ENCODE measurements at places on chromosomes 11 and 22.
A peak's percentile ranks its signal among the peaks of the same experiment; 100 is the strongest.

DNA sequence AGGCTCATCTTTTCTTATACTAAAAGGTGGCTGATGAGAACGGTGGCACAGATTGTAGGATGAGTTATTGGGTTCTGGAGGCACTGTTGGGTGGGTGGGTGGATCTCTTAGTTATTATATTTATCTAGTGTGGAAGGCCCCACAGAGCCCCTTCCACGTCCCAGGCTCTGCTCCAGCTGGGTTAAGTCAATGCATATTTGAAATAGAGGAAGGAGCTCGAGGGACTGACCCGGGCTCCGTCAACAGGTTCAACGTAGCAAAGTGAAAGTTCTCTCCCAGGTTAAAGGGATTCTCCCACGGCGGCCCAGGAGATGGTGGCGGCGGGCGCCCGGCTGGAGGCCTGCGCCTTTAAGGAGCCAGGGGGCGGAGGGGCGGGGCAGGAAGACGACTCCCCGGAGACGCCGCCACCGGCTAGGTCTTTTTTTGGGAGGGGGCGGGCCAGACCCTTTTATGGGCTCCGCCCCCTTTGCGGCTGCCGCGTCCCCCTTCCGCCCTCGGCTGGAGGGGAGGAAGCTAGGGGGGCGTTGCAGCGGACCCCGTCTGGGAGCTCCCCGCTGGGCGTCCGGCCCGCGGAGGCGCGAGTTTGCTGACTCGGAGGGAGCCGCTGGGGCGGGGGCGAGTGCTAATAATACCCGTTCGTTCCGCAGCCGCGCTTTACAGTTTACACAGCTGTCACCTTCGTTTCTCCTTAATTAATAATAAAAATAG, 1.5 kb upstream of the INPPL1 start:
- peak; percentile 57 for DNase-seq

GRCh38 chr11:69817265-69818230, 1.7 kb downstream of the FGF3 start:
- DNase-seq: no peak

DNA sequence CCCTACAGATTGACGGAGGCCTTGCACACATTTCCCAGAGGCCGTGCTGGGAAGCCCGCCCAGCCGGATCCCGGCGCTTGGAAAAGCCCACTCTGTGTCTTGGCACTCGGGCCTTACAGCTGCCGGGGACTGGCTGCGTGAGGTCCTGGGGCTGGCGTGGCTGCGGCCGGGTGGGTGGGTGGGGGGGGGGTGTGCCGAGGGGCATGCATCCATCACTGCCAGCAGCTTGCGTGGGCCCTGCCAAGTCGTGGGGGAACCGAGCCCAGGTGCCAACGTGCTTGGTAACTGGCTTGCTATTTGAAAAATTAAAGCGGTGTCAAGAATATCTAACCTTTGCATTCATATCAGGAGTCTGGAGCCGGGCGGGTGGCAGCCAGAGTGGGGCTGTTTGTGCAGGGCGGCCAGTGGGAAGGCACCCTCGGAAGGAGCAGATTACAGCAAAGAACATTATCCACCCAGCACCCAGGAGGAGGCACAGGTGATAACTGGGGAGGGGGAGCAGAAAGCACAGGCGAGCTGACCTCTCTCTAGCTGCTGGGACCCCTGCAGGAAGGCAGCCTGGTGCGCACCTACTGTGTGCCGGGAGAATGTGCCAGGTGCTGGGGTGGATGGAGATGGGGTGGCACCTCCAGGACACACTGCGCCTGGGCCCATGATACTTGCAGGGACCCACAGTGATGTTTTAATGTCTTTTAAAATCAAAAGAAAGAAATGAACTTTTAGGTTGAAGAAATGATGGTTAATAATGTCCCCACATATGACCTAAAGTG, 28.5 kb upstream of the SMIM38 start:
- no peak for DNase-seq

- no peak for DNase-seq
Measured at GRCh38 chr11:124935548-124936514, at the start of gene HEPACAM. Gene HEPACAM, minus strand, starts transcription at chr11:124936047. Its CDS starts 41 bp downstream, at chr11:124936006.

DNA sequence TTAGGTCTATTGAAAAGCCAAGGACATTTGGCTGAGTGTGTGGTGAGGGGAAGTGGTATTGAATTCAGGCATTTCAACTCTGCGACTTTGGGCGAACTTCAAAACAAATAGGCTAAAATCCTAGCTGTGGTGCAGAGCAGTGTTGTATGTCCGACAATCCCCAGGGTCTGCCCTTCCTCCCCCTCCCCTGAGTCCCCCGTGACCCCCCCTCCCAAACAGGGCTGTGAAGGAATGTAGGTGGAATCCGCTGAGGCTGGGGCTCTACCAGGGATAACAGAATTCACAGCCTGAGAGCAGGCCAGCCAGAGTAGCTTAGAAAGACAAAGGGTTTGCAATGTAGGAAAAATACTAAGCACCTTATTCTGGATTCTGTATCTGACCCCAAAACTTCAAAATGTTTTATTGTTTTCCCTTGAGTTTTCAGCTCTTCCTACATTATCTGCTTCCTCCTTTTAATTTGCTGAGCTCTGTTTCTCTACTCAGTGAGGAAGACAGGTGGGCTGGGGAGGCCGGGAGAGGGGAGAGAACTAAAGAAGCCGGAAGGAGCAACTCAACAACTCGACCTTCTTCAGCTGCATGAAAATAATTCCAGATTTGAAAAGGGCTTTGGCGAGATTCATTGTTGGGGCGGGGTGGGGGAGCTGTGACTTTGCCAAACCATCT, 315.2 kb downstream of the BLID start:
- no peak for DNase-seq

- DNase-seq: no peak
Measured at GRCh38 chr11:33390944-33391892, 134.0 kb downstream of the HIPK3 start.
